Stimulated activated CD8-positive, alpha-beta memory T cell treated with anti-CD3 and anti-CD28 coated beads, Interleukin-2, amount 100 ng/mL, for 48 hours (primary cell): ENCODE measurements at places on chromosomes 3 and 15.

DNA sequence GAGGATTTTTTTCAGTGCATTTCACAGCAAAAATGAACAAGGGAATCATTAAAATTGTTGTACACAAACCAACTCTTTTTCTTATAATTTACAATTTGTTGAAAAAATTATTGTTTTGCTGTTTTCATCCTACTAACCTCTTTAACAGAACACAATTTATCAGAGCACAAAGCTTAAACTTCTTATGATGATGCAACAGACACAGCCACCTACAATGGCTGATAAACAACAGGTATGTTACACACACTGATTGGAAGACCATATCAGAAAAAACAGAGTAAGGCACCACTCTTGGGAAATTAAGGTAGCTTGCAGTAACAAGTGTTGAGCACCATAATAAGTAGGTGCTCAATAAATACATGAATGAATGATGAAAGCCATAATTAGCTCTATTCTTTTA lies 8.9 kb upstream of the SNX4 start:
- DNase-seq: no peak

- no peak for DNase-seq
Observed at GRCh38 chr3:16936676-16937230, 52.0 kb downstream of the PLCL2 start.

- DNase-seq: no peak
Observed at GRCh38 chr3:177694316-177694715, 497.0 kb upstream of the TBL1XR1 start.

DNA sequence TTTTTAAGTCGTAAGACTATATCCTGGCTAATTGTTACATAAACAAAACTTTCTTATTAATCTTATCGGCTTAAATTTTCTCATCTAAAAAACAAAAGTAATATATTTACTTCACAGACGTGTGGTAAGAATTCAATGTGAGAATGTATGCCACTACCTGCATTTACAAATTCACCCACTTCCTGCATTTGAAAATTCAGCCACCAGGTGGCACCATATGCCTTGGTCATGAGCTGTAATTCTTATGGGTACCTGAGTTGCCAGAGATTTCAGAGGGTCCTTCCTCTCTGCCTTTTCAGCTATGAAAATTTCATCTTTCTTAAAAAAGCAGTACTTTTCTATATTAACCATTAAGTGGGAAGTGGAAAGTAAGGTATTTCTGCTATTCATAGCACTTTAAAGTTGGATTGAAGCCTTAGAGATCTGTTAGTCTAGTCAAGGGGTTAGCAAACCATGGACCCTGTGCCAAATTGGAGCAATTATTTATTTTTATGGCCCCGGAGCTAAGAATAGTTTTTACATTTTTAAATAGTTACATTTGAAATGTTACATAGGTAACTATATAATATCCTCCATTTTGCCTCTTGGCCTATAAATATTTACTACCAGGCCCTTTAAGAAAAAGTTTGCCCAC lies 127.8 kb downstream of the HCN4 start:
- peak; percentile 56 for DNase-seq

GRCh38 chr3:186108106-186108940 lies 566 bp downstream of the ETV5 start:
- no peak for DNase-seq

GRCh38 chr15:94400526-94401298 lies 169.4 kb downstream of the MCTP2 start:
- no peak for DNase-seq

DNA sequence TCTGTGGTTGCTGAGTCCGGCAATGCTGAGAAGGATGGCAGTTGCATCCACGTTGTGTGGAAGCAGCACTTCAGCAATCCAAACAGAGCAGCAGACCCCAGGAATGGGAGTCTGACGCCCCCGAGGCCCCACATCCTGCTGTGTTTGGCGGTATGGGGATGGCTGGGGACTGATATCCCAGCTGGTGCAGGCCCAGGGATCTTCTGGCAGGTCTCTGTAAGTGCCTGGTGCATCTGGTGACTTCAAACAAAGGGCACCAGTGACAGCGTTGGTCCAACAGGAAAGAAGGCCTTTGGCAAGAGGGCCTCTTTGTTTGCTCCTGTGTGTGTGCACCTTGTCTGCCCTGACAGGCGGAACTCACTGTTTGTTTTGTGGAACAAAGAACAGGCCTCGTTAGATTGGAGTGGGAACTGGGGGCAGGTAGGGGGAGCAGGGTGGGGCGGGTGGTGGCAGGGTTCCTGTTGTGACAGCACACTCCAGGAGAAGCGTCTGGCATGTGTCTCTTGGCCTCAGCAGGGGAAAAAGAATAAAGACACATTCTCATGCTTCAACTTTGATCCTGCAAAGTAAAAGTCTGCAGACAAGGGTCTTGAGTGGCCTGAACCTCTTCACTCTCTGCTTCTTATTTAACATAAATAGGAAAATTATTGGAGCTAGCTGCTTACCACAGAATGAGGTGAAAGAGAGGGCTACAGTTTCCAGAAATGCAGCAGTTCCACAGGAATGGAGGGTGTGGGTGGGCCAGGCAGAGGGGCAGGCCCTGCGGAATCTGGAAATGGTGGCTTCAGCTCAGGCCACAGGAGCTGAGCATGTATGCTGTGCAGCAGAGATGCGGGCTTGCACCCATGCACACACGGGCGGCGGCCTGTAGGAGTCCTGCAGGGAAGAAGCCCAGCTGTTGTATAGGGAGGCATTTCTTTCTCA lies 94.5 kb upstream of the MYZAP start:
- DNase-seq: no peak

DNA sequence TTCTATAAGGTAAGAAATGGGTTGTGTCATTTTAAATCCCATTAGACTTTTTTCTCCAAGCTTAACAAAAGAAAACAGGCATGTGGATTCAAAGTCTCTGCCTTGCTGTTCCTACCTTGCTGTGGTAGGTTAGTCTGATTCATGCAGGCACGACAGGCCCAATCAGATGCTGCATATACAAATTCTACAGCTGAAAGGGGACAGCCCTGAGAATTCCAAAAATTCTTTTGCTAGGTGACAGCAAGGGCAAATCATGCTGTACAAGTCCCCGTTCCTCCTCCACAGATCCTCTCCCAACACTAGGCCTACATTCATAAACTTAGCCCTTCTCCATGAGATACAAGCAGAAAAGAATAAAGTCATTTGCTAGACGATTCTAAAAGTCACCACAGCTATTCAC lies 161.2 kb upstream of the THBS1 start:
- DNase-seq: no peak

DNA sequence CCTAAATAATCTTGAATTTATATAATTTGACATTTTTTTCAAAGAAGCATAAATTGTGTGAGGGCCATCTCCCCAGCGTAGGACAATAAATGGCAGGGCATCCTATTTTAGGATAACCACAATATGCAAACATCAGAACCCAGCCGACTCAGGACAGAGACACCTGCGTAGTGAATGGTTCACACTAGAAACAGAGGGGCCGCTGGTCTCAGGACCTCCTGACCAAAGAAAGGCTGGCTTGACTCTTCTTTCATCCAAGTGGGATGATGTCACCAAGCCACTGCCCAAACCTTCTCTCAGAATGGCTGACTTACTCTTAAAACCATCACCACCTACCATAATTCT lies 162.1 kb downstream of the FOXP1 start:
- DNase-seq: no peak

DNA sequence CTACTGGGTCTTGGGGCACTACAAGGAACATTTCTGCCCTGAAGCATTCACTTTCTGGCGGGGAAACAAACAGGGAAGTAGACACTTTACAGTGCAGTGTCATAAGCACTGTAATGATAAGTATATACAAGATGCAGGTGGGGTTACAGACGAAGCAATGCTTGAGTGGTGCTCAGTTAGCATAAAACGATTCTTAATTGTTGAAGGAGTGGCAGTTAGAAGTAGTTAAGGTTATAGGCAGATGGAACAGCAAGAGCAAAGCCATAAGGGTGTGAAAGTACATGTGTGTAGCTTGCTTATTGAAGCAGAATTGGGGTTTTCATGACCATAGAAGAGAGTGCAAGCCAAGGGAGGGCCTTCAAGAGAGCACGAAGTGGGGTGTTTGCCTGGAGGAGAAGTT lies 46.2 kb downstream of the SLC25A26 start:
- no peak for DNase-seq
